Karpas-422 (cell line): ENCODE measurements at places on chromosomes 6 and 20.

GRCh38 chr6:167766986-167767714, 59.6 kb upstream of the AFDN start:
- DNase-seq = no peak

- no peak for DNase-seq
Measured at GRCh38 chr20:58450254-58450653, 61.2 kb downstream of the VAPB start.

DNA sequence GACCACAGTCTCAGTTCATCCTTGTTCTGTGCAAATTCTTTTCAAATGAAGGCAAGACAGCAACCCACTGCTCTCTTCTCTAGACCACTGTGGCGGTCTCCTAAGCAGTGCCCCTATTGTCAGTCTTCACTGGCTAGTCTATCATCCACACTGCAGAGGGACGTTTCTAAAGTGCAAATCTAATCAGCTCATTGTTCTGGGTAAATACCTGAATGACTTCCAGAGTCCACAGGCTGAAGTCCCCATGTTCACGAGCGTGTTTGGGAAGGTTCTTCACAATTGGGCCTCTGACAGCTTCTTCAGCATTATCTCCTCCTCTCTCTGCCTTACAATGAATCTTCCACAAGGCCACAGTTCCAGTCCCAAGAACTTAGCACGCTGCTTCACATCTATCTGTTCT, 73.2 kb downstream of the LAMA4 start:
- DNase-seq = no peak

- no peak for DNase-seq
Measured at GRCh38 chr6:102812242-102812641, 1418.7 kb downstream of the GRIK2 start.

GRCh38 chr6:35728683-35729678, 7.9 kb upstream of the ARMC12 start:
- DNase-seq = peak; percentile 56
